ENCODE measurements at places on chromosomes 1 and 21. TPM values are rescaled to one million over a fixed set of nuclear protein-coding genes. Genes with fewer than 3 reads are reported as not detected.

The CCDC30 gene
- 0.69 TPM for total RNA-seq

The SDCCAG8 gene
- total RNA-seq = 27.5 TPM

The RGS16 gene
- 1.3 TPM for total RNA-seq

The SMIM1 gene
- total RNA-seq = 0.17 TPM

The GSTM2 gene
- 1.2 TPM for total RNA-seq

The C8A gene
- not detected for total RNA-seq

The TRIM58 gene
- 0.33 TPM for total RNA-seq

Data from dermis lymphatic vessel endothelial cell (primary cell).